ENCODE measurements at places on chromosomes 13 and 19.

DNA sequence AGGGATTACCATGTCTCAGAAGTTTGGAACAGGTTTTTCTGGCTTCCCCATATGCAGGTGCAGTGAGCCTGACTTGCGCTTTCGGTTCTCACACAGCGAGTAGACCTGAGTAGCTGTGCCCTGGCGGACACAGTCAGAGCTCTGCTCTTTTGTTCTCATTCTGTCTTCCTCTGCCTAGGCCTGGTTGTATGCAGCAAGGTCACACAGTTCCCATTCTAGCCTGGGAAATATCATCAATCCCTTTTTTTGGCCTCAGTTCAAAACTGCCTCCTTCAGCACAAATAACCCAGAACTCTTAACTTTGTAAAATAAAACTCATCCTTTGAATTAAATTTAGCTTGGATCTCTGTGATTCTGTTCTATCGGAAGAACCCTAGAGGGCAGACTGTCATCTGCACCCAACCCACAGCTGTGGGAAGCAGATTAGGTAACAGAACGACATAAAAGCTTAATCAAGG, 10.2 kb downstream of the OXGR1 start:
- DNase-seq, result peak; percentile 38

DNA sequence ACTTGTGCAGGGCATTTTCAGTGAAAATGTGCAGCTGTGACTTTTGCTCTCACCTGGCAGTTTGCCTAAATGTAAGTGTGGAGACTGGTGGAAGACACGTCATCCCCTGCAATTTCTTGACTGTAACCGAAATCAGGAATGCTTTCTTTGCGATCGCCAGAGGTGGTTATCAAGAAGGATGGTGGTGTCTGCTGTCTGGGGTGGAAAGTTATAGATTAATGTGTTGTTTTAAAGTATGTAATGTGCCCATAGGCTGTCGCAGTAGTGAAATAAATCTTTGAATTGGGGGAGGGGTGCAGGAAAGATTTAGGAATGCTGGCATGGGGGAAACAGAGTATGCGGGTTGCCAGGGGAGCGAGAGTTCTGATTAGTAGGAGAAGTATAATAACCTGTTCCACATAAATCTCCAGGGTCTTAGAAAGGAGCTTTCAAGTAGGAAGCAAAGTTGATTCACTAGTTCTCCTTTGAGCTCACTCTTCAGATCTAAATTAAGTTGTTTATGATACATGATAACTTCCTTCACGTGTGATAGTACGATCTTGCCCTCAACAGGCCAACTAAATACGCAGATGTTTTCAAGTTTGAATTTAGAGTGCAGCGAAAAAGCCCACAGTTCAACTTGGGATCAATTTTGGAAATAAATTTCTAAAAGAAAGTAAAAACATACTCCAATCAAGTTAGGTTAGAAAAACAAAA, 1520.0 kb upstream of the SLC10A2 start:
- DNase-seq, result no peak

DNA sequence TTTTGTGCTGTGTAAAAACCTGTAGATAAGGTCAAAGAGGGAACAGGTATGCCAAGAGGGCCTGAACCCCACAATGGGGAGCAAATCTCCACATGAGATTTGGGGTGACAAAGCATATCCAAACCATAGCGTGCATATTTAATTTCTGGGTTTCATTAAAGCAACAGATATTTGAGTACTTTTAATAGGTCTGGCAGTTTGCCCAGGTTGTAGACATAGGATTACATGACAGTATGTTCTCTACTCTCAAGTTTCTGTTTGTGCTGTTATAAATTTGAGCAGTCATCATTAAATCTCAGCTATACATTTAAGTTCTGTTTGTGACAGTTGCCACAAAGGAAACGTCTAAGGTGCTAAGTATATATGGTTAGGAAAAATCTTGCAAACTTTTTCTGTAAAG, 236.4 kb downstream of the ATP8A2 start:
- no peak for DNase-seq

GRCh38 chr13:79673993-79674377, 193.0 kb downstream of the NDFIP2 start:
- DNase-seq, result no peak

GRCh38 chr13:20823071-20823470, 49.3 kb upstream of the EEF1AKMT1 start:
- no peak for DNase-seq

DNA sequence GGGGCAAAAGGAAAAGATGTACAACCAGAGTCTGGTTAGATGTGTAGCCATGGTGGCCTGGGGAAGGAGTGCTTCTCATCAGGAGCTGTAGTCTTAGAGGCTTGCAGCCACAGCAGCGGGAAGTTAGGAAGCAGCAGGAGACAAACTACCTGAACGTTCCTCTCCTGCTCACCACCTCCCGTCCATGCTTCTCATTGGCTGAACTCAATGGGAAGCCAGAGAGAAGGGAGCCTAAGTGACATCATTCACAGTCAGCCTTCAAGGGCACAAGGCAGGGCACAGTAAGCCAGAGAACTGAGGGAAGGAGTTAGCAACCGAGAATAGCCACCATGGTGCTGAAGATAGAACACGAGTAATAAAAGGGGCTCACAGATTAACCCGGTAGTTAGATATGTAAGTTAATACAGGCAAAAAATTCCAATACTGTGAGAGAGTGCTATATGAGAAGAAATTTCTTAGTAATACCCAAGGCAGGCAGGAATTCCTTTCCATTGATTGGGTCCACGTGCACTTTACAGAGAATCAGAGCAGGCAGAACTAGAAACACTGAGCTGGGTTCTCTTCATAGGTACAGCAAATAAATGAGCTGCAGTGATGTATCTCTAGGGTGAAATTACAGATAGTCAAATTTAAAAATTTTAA, 391.5 kb upstream of the DACH1 start:
- DNase-seq, result no peak

DNA sequence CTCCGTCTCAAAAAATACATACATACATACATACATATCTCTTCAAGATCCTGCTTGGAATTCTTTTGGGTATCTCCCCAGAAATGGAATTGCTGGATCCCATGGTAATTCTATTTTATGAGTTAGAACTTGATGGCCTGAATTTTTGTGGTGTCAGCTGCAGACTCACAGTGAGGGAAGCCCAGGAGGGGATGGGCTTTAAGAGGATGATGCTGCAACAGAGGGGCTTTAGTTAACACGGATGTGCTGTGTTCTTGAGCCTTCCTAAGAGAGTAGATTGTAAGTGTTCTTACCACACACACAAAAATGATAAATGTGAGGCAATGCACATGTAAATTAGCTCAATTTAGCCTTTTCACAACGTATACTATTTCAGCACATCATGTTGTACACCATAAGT, 31.8 kb downstream of the CACNG6 start:
- DNase-seq, result no peak

- DNase-seq, result peak; percentile 5
Observed at GRCh38 chr19:27746691-27747380, 1466.1 kb downstream of the UQCRFS1 start.

GRCh38 chr19:14977128-14977527, 2.5 kb downstream of the SLC1A6 start:
- no peak for DNase-seq

GRCh38 chr19:1270854-1271527, 1.9 kb downstream of the CIRBP start:
- no peak for DNase-seq

GRCh38 chr13:98707281-98707999, 45.0 kb downstream of the SLC15A1 start:
- DNase-seq, result no peak

- DNase-seq, result no peak
Observed at GRCh38 chr13:89238496-89238895, 1567.3 kb downstream of the SLITRK5 start.

- DNase-seq, result no peak
Observed at GRCh38 chr13:91361755-91362271, 14.3 kb downstream of the MIR17HG start.

GRCh38 chr19:18833849-18834643, 2.3 kb downstream of the UPF1 start:
- DNase-seq, result no peak

DNA sequence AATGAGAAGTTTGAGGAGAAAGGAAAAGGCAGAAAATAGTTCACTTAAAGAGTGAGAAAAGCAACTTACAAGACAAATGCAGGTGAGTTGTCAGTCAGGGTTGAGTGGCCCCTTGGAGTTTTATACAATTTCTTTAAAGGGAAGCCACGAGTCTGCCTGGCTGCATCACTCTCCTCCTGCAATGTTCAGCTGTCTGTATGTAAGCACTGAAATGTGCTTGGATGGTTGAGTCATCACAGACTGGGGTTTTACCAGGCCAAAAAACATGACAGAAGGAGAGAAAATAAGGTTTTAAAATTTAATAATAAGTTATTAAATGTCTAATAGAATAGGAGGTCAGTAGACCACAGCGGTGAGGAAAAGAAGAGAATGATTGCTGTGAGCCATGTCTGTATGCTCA, 51.0 kb upstream of the FGF14 start:
- DNase-seq, result no peak

GRCh38 chr19:10846500-10847202, 1.6 kb upstream of the C19orf38 start:
- DNase-seq, result no peak

GRCh38 chr13:104597546-104598180, 1531.4 kb upstream of the SLC10A2 start:
- DNase-seq, result no peak

- no peak for DNase-seq
Observed at GRCh38 chr19:2902590-2903218, 2.0 kb downstream of the ZNF57 start.

DNA sequence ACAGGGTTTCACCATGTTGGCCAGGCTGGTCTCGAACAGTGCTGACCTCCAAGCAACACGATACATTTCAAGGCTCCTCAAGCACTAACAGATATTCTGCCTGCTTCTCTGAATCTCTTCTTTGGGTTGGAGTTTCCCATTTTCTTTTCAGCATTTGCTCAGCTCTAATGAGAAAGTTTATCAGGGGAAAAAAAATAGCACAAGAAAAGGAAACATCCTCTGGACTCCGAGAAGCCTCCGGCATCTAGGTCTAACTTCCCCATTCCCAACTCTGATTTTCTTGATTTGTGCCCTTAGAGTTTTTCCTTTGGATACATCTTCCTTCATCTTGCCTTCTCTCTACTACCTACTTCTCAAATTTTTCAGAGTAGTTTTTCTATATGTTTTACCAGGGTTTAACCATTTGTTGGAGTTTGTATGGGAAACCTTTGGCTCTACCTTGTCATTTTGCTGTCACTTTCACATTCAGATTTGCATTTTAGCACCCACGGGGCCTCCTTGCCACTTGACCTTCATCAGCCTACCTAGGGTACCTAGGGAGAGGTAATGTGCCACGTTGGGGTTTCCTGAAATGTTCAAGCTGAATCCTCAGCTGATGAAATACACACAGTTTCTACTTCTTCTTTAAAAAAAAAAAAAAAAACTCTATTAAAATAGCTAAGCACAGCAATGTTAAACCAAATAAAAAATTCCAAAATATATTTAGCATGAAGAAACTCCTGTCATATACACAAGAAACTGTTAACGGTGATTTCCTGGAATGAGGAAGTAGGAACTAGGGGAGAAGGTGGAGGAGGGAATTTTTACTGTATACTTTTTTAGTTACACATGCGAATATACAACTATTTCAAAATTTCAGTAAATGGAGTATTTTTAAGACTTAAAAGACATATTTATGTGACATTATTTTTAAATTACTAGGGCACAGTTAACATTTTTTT, 5.1 kb upstream of the USP12 start:
- no peak for DNase-seq

GRCh38 chr13:34372581-34372980, 554.6 kb downstream of the RFC3 start:
- DNase-seq, result no peak

GRCh38 chr13:25215253-25215575, 43.1 kb upstream of the AMER2 start:
- no peak for DNase-seq

DNA sequence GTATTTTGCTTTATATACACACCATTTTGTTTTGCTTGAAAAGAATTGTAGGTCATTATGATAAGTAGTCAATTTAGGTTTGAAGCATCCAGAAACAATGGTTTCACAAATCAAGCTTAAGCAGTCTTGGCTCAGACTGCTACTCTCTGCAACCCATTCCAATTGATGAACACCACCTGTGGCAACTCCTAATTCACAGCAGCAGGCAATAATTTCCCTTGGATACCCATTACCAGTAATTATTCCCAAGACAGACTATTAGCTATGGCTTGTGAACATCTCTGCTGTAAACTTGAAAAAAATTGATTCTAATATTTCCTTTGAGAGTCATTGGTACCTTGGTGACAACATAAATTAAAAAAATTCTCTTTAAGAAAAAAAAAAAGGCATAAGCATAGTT, 299.3 kb upstream of the SLITRK6 start:
- no peak for DNase-seq

- DNase-seq, result no peak
Observed at GRCh38 chr13:29969286-29969685, 118.9 kb upstream of the UBL3 start.

- DNase-seq, result no peak
Observed at GRCh38 chr19:1830978-1831377, 17.3 kb downstream of the REXO1 start.

DNA sequence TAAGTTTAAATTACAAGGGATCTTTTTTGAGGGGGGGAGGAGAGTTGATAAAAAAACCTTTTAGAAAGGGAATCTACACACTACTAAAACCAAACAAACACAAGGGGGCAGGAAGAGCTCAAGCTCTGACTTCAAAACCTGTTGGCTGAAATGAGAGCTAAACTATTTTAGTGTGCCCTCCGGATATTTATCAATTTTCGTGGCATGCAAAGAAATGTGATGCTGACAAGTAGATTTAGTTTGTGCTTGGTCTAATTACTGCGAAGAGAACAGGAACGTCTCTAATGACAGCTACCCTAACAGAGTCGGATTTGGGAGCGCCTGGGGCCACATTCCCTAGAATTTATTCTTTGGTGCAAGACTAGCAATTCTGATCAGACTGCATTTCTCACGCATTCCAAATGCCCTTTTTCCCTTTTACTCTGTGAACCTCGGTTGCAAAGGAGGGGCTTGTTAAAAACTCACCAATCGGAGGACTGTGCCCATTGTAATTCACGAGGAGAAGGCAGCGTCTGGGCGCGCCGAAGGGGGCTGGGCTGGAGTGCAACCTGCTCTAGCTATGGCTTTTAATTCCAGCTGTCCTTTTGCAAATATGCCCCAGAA, 802 bp upstream of the FREM2 start:
- DNase-seq, result peak; percentile 68
